DND-41 (cell line): ENCODE measurements at places on chromosomes 1 and 21.

GRCh38 chr1:54121482-54122134 lies 31.2 kb downstream of the CDCP2 start:
- DNase-seq, result peak; percentile 76

GRCh38 chr1:119573886-119574285 lies 66.9 kb downstream of the HSD3B1 start:
- DNase-seq, result no peak

GRCh38 chr21:45323487-45324311 lies 36.0 kb upstream of the POFUT2 start:
- no peak for DNase-seq

DNA sequence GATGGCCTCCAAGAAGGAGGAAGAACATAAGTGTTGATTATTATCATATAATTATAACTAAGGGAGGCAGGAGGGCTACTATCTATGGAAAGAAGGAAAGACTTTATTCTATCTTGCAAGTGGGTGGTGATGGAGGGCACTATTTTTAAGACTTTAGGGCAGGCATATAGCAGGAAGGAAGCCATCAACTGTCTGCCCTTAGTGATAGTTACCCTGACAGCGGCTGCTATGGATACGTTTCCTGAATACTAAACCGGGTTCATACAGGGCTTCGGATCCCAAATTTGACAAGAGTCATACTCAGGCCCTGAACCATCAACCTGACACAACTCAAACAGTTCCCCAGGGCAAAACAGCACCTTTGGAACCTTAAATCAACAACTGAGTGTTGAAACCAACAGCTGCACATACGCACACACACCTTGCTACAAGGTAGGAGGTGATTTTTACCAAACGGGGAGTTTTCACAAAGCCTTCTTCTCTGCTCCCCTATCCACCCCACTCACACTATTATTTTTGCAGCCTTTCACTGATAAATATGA lies 397.2 kb downstream of the OMA1 start:
- no peak for DNase-seq

DNA sequence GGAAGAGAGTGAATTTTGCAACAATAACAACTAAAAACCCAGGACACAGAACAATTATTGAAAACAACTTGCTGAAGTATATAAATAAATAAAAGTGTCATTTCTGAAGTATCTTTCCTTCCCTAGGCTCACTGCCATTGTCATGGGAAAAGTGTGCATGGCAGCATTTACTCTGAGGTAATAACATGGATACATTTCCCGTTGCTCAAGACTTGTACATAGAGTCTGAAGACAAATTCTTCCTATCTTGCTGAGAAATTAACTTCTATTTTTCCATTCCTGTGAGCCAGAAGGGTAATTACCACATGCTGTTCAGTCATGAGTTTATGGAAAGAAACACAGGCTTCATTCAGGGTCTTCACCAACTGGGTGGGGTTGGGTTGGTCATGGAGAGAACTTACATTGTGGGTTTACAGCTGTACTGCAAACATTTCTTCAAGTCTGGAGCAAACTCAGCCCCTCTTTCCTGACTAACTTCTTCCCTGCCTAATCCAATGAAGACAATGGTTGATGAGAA lies 32.2 kb downstream of the ST6GALNAC3 start:
- DNase-seq, result no peak

- no peak for DNase-seq
Measured at GRCh38 chr1:64295136-64295535, 91.7 kb downstream of the UBE2U start.

GRCh38 chr21:32335601-32336575 lies 37.2 kb downstream of the MRAP start:
- DNase-seq, result no peak

DNA sequence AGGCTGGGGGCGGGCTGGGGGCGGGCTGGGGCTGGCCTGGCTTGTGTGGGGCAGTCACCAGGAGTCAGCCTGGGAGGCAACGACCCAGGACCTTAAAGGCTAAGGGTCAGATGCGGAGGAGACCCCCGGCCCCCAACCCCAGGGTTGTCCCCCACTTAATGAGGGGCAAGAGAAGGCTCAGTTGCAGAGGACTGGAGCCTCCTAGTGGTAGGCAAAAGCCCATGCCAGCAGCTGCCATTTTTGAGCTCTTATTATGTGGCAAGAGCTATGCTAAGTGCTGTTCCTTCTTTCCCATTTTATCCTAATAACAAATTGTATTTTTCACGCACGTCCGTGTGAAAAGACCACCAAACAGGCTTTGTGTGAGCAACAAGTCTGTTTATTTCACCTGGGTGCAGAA lies 8.0 kb downstream of the KIAA1614 start:
- DNase-seq, result no peak

DNA sequence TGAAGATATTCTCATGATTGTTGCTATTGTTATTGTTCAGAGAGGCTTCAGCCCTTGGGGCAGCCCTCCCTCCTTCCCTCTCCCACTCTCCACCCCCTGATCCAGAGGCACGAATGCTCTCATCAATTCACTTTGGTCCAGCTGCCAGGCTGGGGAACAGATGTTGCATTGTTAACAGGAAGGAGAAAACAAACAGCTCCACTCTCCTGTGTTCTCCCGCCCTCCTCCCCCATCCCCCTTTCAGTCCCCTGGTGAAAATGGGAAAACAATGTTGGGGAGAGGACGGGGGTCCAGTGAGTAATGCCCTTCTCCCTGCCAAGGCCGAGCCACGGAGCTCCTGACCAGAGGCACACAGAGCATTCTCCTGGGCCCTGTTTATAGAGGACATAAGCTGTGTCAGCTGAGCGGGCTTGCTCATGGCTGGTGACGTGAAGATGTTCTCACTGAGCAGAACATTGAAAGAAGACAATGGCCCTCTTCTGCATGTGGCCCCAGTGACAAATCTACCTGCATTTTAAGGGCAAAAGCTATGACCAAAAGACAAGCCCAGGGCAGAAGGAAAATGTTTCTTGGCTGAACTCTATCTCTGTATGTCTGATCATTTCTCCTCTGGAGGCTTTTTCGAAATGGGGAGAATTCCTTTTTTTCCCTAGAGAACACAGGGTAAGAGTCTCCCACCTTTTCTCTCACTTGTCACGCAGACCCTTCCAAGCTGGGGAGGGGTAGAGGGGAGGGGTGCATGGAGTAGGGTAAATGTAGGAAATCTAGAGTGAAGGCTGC lies 111.7 kb downstream of the GLUL start:
- DNase-seq, result no peak

DNA sequence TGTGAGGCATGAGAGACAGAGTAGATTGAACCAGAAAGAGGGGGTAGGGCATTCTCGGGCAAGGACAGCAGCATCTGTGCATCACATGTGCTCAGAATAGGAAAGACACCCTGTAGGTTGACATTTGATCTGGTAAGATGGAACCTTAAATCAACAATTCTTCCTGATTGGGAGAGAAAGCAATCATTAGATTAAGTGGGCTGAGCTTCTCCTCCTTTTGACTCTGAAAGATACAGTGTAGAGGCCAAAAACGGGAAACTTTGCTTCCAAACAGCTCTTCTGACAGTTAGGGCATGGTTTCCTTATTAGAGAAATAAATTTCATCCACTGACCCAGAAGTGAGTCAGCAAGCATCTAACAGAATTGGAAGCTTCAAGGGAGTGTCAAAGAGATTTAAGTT lies 9.7 kb downstream of the KIF14 start:
- DNase-seq, result no peak

DNA sequence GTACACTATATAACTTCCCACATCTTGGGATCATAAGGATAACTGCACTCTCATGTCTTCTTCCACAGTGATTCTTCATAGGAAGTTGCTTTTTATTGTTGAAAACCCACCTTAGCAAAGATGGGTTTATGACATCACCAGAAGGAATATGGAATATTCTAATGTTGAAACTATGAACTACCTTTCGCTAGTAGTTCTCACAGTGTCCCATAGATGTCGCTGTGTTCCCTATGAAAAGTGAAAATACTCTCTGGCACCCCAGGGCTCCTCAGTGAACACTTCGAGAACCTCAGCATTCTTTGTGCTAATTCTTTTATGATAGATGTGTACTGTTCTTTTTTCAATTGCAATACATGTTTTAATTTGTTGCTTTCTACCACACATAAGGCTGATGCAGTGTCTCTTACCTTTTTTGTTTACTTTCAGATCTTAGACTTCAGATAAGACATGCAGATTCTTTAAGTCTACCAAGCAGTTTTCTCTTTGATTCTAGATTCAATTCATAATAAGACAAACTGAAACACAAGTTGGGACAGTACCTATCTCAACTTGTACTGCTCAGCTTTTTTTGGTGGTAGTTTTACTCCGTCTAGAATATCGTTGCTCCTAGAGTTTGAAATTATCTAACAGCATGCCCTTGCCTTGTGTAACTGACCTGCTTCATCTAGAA lies 90.8 kb downstream of the GTF2B start:
- no peak for DNase-seq

DNA sequence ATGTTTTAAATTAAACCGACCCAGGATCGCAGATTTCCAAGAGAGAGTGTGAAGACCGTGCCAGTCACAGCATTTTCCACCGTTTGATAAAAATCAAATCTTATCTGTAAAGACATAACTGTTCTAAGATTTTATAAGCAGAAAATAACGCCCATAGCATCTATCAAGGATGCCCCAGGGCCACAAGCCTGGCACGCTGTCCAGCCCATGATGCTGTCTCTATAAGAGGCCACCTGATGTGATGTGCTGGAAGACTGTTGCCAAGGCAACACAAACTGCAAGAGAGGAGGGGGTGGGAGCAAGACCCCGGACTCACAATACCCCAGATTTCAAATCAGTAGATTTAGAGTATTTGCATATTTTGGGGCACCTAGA lies 116.5 kb downstream of the DSCAM start:
- DNase-seq, result no peak

DNA sequence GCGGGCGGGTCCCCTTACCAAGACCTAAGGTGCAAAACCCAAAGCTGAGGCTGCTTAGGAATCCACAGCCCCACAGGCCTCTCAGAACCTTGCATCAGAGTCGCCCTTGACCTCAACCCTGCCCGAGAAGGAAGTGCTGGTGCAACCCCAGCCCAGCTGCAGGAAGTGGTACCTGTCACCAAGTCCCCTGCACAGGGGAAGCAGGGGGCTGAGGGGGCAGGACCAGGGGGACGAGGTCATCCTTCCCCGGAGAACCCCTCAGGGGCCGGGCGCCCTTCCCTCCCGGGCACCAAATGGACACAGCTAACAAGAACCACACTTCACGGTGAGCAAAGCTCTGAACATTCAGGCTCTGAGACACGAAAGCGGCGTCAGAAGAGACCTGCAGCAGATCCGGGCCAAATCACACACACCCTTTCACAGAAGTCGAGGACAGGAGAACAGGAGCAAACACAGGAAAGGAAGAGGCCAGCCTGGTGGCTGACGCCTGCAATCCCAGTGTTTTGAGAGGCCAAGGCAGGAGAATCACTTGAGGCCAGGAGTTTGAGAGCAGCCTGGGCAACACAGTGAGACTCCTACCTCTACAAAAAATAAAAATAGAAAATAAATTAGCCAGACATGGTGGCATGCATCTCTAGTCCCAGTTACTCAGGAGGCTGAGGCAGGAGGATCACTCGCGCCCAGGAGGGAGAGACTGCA lies 6.4 kb downstream of the ITGB2 start:
- peak; percentile 67 for DNase-seq

GRCh38 chr1:234659538-234659937 lies 49.6 kb upstream of the IRF2BP2 start:
- DNase-seq, result no peak

- no peak for DNase-seq
Measured at GRCh38 chr1:1109743-1110142, 6.1 kb downstream of the C1orf159 start.

DNA sequence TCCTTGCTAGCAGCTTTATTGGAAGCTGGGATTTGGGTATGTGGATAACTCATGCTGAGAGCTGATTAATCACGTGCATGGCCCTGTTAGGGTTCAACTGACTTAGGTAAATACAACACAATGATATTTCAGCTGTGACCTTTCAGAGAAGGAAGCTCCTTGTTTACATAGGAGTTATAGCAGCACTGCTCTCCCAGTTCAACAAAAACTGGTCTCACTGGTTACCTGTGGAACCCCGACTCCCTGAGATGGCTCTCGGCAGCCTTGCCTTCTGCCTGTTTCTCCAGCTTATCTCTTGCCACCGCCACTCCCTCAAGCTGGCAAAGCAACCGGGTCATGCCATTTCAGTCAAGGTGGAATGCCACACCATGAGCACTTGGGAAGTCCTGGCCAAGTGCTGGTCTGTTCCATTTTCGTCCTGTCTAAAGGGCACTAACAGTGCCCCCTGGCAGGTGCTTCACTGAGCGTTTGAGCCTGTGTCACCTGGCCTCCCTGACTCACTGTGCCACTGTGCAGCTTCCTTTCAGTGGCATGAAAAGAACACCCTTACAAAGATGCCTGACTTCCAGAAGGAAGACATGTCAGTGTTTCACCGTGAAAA lies 31.6 kb downstream of the DOP1B start:
- no peak for DNase-seq

DNA sequence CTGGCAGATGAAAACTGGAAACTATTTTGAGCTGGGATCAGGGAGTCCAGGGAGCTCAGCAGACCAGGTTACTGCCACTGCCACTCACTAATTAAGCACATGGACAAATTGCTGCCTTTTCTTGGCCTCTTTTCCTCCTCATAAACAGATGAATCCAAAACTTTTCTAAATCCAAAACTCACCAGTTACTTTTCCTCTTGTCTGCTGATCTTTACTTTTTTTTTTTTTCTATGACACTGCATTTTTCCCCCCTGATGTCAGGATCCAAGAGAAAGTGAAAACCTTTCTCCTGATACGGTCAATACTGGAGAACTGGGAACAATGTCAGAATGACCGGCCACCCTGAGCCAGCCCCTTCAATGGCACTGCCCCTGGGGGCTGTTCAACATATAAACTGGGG lies 405.8 kb downstream of the DUSP10 start:
- DNase-seq, result no peak

DNA sequence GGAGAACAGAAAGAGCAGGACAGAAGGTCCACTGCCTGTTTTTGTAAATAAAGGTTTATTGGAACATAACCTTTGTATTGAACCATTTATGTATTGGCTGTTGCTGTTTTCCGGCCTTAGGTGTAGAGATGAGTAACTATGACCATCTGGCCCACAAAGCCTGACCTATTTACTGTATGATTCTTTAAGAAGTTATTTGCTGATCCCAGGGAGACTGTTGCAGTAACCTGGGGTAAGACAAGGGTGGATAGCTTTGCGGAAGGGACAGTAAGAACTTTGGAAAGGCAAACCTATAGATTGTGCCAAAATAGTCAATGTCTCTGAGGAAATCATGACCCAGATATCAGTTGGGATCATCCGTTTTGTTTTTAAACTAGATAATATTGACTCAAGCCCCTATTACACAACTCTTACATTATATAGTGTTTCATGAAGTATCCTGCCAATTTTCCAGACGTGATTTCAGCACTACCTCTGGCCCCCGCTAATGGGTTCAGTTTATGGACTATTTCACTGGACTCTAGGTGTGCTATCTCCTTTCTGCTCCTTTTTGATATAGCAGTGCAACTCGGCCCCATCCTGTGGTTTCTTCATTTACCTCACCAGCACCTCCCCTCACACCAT lies 20.8 kb upstream of the TLCD4 start:
- DNase-seq, result no peak

DNA sequence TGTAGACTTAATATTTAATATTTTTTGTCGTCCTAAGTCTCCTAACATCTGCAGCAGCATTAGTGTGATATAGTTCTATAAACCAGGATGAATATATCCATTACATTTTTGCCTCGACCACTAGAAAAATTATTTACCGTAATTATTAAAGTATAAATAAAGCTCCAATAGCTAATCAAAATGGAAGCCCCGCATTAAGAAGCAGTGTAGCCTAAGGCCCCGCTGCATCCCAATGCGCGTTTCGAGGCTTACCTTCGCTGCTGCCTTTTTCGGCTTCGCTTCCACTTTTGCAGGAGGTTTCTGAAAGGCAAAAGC lies 891 bp downstream of the HMGN1 start:
- DNase-seq, result no peak

GRCh38 chr1:84771895-84772294 lies 81.6 kb upstream of the SSX2IP start:
- DNase-seq, result no peak
